Left lung (tissue), 14 donors: ENCODE measurements at places on chromosomes 3 and 15. TPM values are rescaled to one million over a fixed set of nuclear protein-coding genes. Genes with fewer than 3 reads are reported as not detected.

GRCh38 chr15:63473749-63473998, 30.7 kb upstream of the USP3 start:
- no peak for DNase-seq

- no peak for DNase-seq
Observed at GRCh38 chr3:114308830-114309229, 15.0 kb downstream of the TIGIT start.

GRCh38 chr3:103112273-103112672, 677.5 kb downstream of the ZPLD1 start:
- peak; percentile 7 for DNase-seq

Gene ONECUT1
- not detected for total RNA-seq

Gene ACP3
- total RNA-seq: 11.9 TPM

Gene ZPLD1
- 0.21 TPM for total RNA-seq

Gene HRH1
- total RNA-seq: 6.6 TPM

Gene CASR
- total RNA-seq: not detected

Gene NOP10
- 169 TPM for total RNA-seq

Gene BTLA
- 0.15 TPM for total RNA-seq
